ENCODE measurements at places on chromosomes 4 and X.
A peak's percentile ranks its signal among the peaks of the same experiment; 100 is the strongest.

DNA sequence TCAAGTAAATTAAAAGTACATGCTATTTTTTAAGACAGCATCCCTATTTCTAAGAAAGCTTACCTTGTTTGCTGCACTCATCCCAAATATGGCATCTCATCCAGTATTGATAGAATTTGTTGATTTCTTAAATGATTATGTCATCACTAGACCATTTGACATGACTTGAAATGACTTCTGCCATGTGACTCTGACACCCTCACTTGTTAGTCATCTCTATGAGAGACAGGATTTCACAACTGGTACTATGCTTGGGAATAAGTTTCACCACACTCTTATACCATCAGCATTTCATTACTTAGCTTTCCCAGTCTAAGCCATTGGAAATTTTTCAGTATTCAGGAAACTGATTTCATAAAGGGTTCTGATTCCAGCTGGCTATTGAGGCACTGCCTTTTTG is 55.3 kb downstream of the TMPRSS11F start:
- DNase-seq: no peak

GRCh38 chr4:8701126-8702019 is 108.8 kb downstream of the CPZ start:
- DNase-seq: no peak

DNA sequence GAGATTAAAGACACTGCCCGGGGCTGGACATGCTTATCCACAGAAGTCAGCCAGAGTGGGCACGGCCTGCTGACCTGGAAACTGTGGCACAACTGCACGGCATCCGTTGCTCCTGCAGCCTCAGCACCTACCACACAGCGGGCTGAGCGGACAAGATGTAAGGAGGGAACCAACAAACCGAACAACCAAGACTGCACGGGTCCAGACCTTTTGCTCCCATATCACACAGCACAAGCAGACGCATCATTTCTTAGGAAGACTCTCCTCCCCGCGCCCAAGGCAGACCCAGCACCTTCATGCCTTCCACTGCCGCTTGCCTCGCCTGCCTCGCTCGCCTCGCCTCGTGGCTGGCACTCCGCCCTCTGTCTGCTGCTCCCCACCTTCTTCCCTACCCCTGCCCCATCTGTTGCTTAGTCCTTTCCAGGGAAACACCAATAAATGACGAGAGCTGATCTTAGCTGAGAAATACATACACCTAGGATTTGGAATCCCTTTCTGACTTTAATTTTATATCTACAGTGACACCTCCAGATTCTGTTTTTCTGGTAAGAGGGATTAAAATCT is 79.0 kb downstream of the AFAP1 start:
- DNase-seq: no peak

DNA sequence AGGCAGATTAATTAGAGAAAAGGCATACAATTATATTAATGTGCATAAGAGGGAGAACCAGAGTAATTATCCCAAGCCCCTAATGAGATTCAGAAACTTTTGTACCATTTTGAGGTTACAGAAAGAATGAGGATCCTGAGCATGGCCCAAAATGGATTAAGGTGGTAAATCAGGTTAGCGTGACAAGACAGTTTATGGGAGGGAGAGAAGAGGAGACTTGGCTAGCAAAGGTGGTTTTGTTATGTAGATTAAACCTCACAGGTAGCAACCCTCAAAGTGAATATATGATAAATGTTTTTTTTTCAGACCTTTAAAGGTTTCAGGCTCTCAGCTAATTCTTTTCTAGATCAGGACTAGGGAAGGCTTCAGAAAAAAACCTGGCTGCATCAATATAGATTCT is 781.8 kb downstream of the FAM133A start:
- DNase-seq: no peak

- DNase-seq: no peak
Observed at GRCh38 chr4:106318511-106318910, 2.2 kb downstream of the AIMP1 start.

GRCh38 chrX:45164021-45164621 is 36.6 kb downstream of the DIPK2B start:
- DNase-seq: no peak

DNA sequence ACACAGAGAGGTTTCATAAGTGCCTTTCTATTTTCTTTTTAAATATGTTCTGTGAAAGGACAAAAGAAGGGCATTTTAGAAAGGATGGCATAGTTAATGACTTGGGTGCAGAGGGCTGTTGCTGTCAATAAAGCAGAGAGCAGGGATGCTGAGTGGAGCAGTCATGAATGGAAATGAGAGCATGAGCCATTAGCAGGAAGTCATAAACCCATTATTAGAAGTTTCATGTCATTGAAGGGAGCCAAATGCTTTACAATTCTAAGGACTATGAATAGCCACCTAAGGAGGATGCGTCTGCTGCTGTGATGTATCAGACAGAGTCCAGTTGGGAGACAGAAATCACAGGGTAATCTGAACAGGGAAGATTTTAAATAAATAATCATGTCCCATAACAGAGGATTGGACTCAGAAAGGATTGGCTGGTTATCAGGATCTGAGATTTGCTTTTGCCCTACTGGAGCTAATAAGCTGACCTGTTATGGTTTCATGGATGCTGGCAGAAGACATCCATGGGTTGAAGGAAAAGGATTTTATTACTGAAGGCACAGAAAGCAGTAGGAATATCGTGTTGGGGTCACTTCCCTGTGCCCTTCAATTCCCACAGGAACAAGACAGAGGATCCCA is 47.5 kb upstream of the WDR19 start:
- DNase-seq: peak; percentile 6

DNA sequence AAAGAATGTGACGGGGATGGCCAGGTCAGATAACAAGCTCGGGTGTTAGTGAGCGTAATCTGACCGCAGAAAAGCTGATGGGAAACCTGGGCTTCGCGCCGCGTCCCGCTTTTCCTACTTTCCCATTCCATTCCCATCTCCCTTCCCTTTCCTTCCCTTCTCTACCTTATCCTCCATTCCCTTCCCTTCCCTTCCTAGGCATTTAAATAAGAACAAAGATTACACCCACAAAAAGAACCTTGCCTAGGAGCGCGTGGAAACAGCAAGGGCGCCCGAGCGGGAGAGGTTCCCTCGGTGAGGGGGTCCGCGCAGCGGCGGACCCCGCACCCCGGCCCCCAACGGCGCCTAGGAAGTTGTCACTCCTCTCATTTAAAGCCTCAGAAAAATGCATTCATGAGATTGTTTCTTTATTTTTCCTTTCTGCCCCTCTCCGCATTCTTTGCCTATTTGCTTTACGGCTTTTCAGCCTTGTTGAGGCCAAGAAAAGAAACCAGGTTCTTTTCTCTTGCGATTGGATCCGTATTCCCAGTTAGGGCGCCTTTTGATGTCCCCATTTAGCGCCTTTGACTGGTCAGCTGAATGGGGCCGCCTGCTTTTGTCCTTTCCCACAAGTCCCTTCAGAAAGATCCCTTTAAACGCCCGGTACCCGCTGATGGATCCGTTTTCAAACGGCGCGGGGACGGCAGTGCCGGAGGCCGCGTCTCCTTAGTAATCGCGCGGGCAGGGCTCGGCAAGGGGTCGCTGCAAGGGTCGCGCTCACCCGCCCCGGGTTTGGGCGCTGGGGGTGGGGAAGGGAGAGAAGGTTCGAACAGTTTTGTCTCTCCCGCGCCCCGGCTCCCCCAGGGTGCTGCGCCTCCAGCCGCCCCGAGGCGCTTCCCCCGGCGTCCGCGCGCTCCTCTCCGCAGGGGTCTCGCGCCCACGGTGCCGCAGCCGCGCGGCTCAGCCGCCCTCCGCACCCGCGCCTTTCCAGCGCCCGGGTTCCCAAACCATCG is 54.1 kb upstream of the TMEM33 start:
- no peak for DNase-seq

DNA sequence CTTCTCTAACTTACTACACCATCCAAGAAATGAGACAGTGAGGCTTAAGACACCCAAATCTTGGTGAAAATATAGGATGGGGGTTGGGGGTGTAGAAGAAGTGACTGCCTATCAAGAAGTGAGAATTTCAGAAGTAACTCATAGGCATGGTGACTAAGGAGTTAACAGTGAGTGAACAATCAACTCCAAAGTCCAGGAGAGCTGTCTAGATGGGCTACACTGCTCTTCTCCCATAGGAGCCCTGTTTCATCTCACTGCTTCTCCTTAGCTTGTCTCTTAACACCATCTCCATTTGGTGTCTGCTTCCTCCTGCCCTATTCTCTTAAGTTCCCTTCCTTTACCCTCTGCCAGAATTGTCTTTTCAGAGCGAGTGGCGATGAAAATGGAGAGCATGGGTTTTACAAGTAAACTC is 22.7 kb downstream of the FABP2 start:
- no peak for DNase-seq

GRCh38 chrX:13863324-13863723 is 46.4 kb upstream of the GPM6B start:
- no peak for DNase-seq

- DNase-seq: no peak
Observed at GRCh38 chr4:26812049-26812714, 48.5 kb upstream of the STIM2 start.

DNA sequence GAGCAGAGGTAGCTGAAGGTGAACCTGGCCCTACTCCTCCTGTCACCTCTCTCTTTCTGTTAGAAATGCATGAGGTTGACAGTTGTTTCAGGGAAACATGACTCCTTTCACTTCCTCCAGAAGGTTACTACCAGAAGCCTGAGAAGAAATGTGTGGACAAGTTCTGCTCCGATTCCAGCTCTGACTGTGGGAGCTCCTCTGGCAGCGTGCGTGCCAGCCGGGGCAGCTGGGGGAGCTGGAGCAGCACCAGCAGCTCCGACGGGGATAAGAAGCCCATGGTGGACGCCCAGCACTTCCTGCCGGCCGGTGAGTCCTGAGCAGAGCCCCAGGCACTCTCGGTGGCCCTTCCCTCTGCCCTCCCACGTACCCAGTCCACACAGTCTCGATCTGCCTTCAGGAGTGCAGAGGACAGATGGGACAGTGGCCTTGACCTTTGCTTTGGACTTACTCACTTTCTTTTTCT is 61.3 kb upstream of the TLR2 start:
- DNase-seq: no peak

DNA sequence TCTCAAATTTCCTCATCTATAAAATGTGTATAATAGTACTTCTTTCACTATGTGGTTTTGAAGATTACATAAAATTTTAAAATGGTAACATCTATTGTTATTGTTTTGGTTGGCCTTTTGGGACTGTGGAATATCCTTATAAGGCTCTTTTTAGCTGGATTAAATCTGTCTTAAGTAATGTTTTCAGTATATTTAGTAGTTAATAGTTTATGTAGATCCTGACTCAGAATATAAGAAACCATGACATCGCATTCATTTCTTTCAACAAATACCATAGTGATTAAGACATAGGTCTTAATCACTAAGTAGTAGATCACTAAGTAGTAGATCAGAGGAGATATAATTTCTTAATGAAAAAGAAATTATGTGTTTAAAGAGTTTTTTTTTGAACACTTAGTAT is 48.5 kb downstream of the MRPL1 start:
- no peak for DNase-seq

- no peak for DNase-seq
Observed at GRCh38 chr4:86558258-86558657, 35.9 kb upstream of the PTPN13 start.

- peak; percentile 31 for DNase-seq
Observed at GRCh38 chr4:183721207-183722081, 62.4 kb downstream of the TRAPPC11 start.

DNA sequence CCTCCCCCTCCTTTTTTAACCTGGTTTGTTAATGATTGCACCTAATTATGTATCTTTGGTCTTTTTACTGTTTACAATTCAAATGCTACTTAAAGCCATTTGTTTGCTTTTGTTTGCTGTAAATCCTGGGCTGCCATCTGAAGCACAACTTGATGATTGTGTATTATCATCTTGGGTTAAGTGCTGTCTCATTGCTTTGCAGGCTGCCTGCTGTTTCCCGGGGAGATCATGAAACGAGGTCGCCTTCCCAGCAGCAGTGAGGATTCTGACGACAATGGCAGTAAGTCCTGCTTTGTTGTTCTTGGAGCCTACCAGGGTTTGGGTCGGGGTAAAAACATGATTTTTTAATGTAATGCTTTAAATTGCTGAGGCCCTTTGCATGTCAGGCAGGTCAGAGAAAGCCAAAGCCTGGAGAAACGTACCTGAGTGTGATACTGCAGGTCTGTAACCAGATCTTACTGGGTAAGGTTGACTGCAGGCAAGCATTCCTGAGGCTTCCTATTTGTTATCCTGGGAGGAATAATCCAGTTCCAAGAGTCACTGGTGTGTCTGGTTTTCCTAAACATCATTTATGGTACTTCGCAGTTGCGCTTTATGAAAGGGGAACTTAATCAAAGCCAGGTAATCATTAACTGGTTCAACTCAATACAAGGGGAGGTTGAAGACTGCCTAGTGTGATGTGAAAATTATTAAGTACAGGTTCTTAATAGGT is 22.2 kb downstream of the JADE1 start:
- DNase-seq: no peak

DNA sequence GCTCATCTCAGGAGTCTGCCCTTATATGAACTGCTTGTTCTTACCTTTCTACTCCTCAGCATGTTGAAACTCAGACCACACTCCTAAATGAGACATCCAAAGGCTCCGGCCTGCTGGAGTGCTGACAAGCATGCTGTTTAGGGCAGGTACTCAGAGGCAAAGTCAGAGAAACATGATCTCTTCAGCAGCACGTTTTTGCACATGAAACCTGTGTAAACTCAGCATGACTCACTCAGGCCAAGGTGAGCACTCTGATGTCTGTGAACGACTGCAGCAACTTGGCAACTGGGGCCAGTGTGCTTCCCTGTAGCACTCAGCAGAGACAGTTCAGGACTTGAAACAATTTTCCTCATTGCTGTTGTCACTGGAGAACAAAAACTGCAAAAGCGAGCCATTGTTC is 109.6 kb downstream of the PACRGL start:
- no peak for DNase-seq

DNA sequence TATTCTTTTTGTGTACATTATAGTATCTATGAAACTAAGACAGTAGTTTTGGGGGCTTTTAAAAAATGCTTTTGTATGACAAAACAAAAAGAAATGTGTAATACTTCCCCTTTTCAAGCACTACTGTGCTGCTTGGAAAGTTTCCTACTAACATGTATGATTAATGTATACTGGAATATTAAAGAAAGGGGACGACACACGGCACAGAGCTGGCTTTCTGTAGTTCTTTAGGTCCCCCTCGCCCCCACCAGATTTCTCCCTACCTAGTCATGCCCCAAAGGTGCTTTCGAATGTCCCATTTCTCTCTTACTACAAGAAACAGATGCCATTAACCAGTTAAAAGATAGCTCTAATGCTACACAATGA is 1.6 kb upstream of the AP1S2 start:
- no peak for DNase-seq

GRCh38 chr4:107885865-107886264 is 45.5 kb upstream of the CYP2U1 start:
- no peak for DNase-seq

Data from hindlimb muscle (tissue), 1 donor.